ENCODE measurements at places on chromosomes 7 and 10. TPM values are rescaled to one million over a fixed set of nuclear protein-coding genes. Genes with fewer than 3 reads are reported as not detected.

DNA sequence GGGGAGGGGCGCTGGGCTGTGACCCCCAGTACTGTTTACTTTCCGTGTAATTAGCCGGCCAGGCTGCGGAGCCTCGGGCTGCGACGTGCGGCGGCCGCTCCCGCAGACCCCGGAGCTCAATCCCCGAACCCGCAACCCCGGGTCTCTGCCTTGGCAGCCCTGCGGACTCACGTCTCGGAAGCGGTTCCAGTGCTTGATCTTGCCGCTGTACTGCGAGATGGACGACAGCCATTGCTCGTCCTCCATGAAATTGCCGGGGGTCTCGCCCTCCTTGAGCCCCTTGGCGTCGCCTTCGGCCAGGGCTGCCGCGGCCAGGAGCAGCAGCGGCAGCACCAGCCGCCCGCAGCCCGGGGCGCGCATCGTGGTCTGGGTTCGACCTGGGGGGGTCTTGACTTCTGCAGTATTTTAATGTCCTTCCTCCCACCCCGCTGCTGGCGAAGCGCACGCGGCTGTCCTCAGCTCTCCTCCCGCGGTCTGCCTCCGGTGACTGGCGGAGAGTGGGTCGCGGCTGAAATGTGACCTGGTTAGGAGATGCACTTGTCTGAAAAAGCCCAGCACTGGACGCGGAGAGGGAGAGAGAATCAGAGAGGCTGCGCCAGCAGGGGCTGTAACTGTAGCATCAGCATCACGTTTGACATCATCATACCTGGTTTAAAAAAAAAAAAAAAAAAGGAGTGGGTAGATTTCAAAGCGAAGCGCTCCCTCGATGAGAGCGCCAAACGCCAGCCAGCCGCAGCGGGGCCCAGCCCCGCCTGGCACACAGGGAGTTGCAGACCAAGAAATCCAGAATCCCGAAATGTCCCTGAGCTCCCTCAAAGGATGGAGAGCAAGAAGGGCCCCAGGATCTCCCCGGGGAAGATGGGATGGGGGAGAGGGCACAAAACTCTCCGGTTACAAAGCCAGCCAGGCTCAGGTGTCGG is at the start of gene SPOCK2:
TSS of gene SPOCK2 (minus strand) at position 583 of the 920 bp plus-strand sequence. CDS start at position 360, 223 bp downstream.
- DNase-seq: no peak

DNA sequence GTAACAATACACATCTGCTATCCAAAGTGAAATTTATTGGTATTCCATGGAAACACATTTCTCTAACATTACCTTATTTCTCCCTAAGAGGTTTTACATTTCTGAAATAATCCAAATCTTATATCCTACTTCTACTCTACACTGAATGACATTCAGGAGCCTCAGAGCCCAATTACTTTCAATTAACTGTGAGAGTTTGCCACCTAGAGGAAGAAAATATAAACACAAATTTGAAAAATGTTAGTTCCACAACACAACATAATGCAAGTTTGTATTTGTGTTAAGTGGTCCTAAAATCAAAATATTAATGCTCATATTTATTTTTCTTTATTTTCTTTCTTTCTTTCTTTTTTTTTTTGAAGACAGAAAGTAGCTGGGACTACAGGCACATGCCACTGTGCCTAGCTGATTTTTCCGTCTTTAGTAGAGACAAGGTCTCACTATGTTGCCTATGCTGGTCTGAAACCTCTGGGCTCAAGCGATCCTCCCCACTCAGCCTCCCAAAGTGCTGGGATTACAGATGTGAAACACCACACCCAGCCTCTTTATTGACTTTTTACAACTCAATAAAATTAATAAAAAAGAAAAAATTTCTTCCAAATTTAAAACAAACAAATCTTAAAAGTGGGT is 46.0 kb downstream of the ATAD1 start:
- no peak for DNase-seq

DNA sequence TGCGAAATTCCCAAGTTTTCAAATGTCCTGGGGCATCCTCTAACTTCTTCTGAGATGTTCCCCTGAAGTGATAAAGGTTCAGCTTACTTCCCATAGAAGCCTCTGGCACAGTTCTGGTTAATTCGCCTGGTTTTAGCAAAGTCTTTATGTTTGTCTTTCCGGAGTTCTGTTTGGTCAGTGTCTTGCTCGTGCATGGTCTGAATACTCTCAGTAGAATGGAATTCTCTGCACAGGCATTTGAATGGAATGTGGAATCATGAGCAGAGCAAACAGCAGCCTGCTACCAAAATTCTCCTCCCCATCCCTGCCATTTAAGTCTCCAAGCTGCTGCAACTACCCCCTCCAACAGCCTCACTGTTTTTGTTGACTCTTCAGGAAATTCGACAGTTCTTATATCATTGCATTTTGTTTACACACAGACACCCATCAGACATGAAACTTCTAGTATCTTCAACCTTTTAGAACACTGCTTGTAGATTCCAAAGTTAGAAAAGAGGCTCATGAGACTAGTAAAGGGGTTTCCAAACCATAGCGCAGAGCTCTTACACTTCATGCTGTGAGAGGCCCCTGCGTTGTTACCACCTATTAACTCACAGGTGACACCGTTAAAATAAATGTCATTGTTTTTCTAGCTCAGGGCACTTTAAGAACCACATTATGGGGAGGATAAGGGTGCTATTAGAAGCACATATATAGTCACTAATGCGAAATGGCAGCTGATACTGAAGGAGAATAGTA is 129.7 kb downstream of the PLCE1 start:
- no peak for DNase-seq

DNA sequence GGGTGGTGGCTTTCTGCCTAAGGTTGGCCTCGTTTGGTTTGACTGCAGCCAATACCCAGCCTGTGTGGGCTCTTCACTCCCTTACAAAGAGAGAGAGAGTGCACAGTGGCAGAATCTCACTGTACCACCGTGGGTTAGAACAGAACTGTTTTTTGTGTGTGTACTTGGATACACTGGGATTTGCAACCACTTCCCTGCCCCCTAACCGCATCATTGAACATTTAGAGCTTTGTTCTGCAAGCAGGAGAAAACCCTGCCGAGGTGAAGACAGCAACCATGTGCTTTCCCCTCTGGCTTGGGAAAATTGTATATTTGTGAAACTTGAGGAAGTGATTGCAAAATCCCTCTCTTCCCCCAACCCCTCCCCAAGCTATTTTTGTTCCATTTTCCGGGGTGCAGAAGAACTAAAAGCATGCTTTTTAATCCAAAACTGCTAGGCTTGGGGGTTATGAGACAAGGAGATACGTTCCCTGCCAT is 201.2 kb downstream of the TCF7L2 start:
- no peak for DNase-seq

DNA sequence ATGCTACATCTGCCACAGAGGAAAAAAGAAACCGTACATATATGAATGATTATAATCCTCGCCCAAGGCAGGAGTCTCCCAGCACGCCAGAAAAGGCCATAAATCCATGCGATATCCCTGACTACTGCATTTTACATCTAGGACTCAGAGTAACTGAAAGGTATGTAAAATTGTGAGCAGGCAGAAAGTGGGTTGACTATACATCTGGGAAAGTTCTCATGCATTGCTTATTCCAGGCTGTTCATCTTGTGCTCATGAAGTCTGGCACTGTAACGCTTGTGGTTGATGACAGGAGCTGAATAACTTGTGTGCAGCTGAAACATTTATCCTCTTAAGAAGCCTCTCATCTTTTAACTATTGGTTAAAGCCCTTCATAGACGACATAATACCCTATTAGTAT is 193.4 kb upstream of the STEAP4 start:
- DNase-seq: no peak

- no peak for DNase-seq
Measured at GRCh38 chr7:95225301-95225700, 99.0 kb downstream of the PON1 start.

GRCh38 chr7:75905785-75906604 is 9.0 kb upstream of the POR start:
- DNase-seq: peak; percentile 53

DNA sequence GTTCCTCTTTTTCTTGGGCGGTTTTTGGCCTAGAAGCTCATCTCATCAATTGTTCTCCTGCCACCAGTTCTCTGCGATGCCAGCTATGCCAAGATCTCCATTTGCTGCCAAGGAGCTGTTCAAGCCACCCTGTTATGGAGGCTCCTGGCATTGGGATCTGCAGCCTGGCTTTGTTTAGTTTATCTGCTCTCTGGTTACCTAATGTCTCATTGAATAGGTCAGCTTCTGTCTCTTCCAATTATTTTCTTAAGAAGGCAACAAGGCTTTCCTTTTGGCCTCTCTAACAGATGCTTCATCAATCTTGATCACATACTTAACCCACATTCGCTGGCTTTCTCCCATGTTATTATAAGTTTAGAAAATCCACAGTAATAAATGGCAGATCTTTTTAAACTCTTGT is 20.6 kb upstream of the SDK1 start:
- no peak for DNase-seq

DNA sequence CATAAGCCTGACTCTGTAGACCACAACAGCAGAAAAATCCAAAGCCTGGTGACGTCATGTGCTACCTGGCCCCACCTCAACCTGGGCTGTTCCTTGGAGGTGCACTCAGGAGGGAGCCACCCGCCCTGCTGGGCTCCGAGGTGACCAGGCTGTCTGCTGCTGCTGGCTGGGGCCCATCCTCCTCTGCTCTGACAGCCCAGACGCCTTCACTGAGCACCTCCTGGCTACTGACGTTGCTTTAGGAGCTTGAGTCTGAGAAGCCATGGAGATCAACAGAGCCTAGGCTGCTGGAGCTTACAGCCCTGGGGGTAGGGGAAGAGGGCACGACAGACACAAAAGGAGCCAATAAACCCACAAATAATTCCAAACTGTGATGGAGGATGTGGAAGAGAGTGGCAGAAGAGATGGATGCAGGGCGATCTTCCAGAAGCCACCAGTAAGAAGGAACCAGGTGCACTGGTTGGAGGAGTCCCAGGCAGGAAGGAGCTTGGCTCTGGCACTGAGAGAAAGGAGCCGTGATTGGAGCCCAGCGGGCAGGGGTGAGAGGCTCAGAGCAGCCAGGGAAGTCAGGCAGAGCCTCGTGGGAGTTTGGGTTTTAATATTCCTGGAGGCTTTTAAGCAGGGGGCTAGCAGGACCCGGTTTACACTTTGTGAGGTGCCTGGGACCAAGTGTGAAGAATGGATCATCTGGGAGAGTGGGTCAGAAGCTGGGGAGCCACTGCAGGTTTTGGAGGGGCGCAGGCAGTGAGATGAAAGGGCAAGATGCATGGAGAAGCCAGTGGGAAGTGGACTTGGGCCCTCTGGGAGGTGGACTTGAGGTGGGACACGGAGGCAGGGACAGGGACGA is 1.7 kb upstream of the PTPRE start:
- DNase-seq: no peak

DNA sequence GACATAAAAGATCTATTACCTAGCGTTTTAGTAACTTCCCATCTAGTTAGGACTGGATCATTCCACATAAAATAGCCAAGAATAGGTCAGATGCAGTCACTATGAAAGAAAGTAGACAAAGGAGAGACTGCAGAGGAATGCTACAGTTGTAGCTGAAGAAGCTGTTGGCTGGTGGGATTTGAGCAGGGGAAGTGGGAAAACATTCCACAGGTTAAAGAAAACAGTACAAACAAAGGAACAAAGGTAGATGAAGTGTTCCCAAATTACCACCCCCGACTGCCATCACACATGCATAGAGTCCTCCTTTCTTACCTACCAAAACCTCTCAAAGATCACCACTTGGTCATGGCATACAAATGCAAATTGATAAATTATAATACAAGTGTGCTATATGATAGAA is 41.8 kb downstream of the DLD start:
- DNase-seq: no peak

DNA sequence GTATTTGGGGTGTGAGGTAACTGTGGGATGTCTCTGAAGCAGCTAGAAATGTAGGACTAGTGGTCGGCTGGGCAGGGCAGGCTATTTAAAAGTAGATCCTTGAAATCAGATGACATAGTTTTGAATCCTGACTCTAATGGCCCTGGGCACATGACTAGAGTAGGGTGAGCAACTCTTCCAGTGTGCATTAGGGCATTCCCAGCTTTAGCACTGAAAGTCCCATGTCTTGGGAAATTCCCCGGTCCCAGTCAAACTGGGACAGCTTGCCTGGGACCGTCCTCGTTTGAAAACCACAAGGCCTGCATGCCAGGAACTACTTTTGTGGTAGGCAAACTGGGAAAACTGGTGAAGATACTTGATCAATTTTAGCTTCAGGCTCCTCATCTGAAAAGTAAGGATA is 255.3 kb downstream of the PTEN start:
- DNase-seq: no peak

GRCh38 chr10:132626761-132627665 is 89.4 kb downstream of the INPP5A start:
- no peak for DNase-seq

DNA sequence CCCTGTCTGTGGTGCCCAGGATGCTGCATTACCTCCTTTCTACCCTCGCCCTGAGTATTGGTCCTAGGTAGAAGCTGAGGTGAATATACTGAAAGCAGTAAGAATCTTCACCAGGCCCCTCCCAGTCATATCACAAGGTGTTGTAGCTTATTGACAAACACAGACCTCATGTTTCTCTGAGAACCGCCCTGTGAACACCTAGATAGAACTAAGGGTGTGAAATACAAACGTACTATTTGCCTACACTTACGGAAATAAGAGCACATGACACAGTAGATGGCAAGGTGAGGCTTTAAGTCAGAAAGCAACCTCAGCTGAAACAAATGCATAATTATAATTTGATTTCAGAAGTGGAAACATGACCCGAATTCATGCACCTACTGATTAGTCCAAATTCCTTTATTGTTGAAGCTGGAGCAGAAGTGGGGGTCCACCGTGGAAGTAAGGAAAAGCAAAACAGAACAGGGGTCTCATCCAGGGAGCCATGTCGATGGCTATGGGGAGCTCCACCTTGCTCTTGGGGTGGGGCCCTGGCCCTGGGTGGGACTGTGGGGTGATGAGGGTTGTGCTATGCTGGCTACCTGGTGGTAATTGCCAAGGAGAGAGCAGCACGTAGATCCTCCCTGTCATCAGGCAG is at the start of gene NPSR1:
TSS of gene NPSR1 (plus strand) at position 587 of the 637 bp plus-strand sequence. CDS start 195 bp downstream, outside the sequence.
- no peak for DNase-seq

DNA sequence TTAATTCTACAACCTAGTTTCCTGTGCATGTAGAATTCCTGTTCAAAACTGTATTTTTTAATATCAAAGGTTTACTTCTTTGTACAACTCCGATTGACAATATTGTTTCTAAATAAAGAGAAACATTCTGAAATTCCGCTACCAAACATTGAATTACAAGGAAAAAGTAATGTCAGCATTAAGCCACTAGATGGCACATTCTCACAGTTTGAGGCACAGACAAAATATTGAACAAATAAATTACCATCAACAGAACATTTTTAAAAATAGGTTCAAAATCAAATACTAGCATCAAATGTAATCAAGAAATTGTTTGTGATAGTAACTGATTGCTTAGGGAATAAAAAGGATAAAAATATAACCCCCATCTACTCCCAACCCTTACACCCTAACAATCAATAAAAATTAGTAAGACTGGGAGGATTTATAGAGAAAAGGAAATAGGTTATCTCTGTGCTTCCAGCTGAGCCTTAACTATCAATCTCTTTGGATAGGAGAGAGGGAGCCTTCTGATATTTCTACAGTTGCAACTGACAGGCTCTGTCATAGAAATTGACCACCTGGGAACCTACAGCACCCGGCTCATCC is 86.6 kb upstream of the C7orf33 start:
- no peak for DNase-seq

Gene INHBA
- total RNA-seq: 3.5 TPM

Gene PRSS37
- not detected for total RNA-seq

Gene TACR2
- total RNA-seq: not detected

Gene PPP1R9A
- total RNA-seq: 13.0 TPM

Gene ZKSCAN5
- 8.5 TPM for total RNA-seq

Gene NKX1-2
- not detected for total RNA-seq

Gene GLCCI1
- total RNA-seq: 22.6 TPM
